ENCODE measurements at places on chromosomes 1 and 21.

GRCh38 chr1:59522925-59523505 lies 226.1 kb downstream of the FGGY start:
- no peak for DNase-seq

DNA sequence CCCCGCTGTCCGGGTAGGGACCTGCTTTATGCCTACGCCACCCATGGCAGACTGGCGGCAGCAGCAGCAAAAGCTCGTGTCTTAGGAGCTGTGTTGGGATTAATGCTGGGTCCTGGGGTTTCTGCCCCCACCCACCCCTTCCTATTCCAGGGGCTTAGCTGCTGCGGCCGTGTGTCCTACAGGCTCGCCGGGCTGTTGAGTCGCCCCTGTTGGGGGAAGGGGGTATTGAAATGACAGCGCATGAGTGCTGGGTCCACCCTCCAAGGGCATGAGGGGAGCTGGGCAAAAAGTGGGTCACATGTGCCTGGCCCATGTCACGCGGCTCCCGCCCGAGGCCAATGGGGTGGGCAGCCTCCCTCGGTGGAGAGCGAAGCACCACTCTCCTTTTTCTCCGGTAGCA lies 118.3 kb upstream of the COL6A1 start:
- DNase-seq, result no peak

GRCh38 chr21:34510148-34511142 lies 1.6 kb downstream of the KCNE1 start:
- peak; percentile 45 for DNase-seq

DNA sequence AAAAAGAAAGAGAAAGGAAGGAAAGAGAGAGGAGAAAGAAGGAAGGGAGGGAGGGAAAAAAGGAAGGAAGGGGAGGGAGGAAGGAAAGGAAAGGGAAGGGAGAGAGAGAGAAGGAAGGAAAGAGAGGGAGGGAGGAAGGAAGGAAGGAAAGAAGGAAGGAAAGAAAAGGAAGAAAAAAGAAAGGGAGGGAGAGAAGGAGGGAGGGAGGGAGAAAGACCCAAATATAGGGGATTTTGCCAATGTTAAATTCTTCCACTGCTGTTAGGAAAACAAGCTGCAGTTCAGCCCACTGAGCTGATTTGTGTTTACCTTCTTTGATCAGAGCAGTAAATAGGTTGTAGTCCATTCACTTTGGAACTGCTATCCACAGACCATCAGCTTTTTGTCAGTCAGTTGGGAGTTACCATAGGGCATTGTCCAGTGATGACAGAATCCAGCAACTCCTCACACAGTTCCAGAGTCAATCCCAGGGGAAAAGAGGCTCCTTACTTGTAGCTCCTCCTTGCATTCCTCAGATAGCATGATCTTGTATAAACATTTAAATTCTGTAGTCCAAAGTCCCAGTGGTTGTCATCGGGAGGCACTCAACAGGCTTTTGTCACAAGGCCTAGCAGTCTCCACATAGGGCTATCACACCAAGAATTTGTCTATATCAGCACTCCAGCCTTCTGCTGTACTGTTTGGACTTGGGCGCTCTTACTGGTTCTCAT lies 13.5 kb upstream of the PPP1R8 start:
- no peak for DNase-seq

Measured in RPMI8226 (cell line).